Adrenal gland (tissue), 19 donors: ENCODE measurements at places on chromosomes 11 and 22.

GRCh38 chr11:121341609-121342008 lies 49.0 kb downstream of the SC5D start:
- DNase-seq = no peak

- no peak for DNase-seq
Observed at GRCh38 chr11:117061256-117061655, 37.0 kb downstream of the SIK3 start.

DNA sequence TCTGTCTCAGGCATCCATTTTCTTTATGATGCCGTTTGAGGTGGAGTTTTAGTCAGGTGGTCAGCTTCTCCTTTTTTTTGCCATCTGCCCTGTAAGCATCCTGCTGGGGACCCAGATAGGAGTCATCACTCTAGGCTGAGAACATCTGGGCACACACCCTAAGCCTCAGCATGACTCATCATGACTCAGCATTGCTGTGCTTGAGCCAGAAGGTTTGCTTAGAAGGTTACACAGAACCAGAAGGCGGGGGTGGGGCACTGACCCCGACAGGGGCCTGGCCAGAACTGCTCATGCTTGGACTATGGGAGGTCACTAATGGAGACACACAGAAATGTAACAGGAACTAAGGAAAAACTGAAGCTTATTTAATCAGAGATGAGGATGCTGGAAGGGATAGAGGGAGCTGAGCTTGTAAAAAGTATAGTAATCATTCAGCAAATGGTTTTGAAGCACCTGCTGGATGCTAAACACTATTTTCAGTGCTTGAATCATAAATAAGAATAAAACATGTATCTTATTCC lies 10.9 kb upstream of the HBE1 start:
- DNase-seq = peak; percentile 95

DNA sequence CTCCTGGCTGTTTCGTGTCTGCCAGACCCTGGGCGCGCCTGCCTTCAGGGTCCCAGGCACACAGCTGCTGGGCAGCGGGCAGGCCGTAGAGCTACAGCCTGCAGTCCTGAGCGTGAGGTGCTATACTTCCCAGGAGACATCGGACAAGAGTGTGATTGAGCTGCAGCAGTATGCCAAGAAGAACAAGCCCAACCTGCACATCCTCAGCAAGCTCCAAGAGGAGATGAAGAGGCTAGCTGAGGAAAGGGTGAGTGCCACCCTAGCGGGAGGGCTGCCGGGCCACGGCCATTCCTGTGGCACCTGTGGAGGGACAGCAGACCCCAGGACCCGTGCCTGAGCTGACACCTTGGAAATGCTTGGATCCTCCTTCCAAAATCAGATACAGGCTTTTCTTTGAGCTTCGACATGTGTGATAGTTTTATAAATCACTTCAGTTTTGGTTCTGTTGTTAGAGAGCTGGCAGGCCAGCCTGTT lies 7.1 kb upstream of the RANBP1 start:
- DNase-seq = no peak

- DNase-seq = peak; percentile 11
Observed at GRCh38 chr11:34926101-34926830, 9.8 kb downstream of the PDHX start.

DNA sequence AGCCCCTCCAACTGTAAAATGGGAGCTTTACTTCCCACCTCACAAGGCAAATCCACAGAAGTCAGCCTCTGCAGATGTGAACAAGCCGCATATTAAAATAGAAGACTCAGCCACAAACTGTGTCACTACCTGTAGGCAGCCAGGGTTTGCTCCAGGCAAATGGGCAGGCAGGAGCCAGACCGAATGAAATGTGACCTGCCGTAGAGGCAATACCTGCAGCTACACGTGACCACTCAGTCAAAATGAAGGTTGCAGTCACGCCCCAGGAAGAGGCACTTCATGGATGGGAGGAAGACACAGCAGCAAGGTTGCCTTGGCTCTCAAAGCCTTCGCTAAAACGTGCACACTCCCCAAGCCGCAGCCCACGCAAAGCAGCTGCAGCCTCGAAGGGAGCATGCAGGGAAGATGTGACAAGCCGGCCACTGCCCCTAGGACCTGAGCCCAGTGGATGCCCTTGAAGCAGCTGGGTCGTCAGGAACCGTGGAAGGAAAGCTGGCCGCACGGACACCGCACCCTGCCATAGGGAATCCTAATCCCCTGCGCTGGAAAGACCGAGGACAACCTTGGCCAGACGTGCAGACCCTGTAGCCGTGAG lies 53.1 kb downstream of the SHANK2 start:
- no peak for DNase-seq

DNA sequence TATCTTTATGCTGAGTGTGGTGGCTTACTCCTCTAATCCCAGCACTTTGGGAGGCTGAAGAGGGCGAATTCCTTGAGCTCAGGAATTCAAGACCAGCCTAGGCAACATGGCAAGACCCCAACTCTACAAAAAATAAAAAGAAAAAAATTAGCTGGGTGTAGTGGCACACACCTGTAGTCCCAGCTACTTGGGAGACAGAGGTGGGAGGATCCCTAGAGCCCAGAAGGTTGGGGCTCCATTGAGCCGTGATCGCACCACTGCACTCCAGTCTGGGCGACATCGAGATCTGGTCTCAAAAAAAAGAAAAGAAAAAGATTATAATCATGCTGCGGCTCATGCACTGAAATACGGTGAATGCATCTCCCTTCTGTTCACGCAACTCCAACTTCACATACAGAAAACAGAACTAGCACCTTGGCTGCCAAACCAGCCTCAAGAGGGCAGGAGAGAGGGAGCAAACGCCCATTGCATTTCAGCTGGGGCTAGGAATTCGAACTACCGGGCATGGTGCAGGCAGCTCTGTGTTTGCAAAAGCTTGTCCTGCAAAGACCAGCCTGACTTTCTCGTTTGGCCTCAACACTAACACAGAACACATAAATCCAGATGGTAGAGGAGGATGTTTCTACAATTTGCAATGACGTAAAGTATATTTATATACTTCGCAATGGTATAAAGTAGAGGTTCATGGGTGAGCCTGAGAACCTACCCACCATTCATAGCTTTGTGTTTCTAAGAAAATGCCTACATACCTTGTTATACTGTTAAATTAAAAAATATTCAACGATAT lies 6.3 kb upstream of the SYNGR1 start:
- peak; percentile 75 for DNase-seq

GRCh38 chr11:104907521-104908185 lies 9.4 kb upstream of the CASP12 start:
- DNase-seq = no peak

- no peak for DNase-seq
Observed at GRCh38 chr11:112159098-112160065, 4.5 kb downstream of the IL18 start.

DNA sequence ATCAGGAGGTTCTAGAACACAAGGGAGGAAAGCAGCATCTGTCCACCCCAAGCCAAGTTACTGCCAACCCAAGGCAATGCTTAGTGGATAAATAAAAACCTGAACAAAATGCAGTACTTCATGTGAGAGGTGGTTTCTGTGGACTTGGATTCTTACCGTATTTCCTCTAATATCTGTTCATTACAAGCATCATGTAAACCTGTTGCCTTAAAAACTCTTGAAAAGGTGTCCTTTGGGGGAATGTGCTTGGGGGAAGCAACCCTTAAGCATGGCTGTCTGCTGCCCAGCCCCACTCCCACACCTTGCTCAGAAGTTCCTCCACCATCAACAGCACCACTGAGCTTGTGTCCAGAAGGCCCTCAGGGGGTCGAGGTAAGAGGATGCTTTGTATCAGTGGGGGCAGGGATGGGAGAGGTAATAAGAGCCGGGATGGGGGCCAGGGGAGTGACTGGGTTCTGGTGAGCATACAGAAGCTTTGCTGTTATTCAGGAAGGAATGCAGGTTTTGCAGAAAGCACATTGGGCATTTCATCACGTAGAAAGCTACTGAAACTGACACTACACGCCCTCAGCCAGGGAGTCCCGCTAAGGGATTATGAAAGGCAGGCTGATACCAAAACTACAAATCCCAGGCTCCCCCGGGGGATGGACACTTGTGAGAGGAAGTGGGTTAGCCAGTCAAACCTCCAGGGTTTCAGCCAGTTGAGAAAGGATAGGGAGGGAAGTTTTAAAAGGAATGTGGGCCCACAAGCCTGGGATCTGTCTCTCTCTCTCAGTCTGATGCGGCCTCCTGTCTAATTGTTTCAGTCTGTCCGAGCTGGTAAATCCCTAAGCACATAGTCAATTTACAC lies 52.0 kb downstream of the KCNJ1 start:
- DNase-seq = peak; percentile 23

- peak; percentile 70 for DNase-seq
Observed at GRCh38 chr11:78000193-78000592, 5.7 kb upstream of the INTS4 start.

- DNase-seq = no peak
Observed at GRCh38 chr22:43345761-43346301, 2.7 kb upstream of the SCUBE1 start.

GRCh38 chr11:134340354-134340964 lies 8.7 kb downstream of the GLB1L2 start:
- no peak for DNase-seq

DNA sequence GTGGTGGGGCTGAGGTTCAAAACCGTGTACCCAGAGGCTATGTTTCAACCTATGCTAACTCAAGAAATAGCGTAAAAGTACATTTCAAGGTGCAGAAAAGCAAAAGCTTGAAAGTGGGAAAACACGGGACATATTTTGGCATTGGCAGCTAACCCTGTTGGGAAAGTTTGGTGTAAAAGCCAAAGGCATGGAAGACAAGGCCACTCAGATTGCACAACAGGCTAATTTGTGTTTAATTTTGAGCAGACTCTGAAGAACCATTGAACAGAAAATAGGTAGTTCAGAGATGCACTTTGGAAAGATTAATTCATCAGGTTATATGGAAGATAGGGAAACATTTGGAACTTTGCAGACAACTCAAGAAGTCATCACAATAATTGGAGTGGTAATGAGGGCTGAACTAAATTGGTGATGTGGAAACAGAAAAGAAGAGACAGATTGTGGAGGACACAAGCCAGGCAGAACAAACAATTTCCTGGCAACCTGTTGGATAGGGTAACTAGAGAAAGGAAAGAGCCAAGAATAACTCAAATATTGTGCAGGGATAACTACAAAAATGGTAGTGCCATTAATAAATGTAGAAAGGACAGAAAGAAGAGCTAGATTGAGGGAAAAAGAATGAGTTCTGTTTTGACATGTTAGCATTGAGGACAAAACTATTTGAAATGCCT lies 140.5 kb upstream of the PGR start:
- DNase-seq = no peak

- DNase-seq = no peak
Observed at GRCh38 chr11:9206496-9206895, 58.7 kb downstream of the DENND5A start.

GRCh38 chr11:134561331-134561720 lies 149.3 kb upstream of the B3GAT1 start:
- peak; percentile 4 for DNase-seq

DNA sequence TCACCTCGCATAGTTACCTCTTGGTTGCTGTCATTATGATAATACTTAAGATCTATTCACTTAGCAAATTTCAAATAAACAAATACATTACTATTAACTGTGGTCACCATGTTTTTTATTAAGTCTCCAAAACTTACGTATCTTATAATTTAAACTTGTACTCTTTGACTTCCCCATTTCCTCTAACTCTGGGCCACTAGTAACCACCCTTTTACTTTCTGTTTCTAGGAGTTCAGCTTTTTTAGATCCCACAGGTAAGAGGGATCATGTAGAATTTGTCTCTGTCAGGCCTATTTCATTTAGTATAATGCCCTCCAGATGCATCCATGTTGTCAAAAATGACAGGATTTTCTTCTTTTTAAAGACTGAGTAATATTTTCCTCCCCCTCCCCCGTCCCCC lies 212.4 kb upstream of the C11orf87 start:
- no peak for DNase-seq

GRCh38 chr22:23137905-23138561 lies 3.8 kb downstream of the RSPH14 start:
- DNase-seq = no peak

DNA sequence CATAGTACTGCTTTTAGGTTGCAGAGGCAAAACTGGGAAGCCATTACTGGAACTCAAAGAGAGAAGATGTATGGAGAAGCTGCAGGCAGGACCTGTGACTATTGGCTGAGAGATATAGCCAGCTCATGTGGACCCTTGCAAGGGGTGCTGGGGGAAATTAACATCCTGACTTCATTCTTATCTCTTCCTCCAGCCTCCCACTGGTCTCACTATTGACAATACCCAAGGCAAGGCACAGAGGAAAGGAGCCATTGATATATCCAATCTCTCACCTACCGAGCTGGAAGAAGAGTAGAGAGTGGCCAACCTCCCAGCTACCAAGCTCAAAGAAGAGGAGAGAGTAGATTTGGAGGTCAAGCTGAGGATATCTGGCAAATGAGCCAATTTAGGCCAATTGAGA lies 36.8 kb upstream of the ZBED5 start:
- no peak for DNase-seq

DNA sequence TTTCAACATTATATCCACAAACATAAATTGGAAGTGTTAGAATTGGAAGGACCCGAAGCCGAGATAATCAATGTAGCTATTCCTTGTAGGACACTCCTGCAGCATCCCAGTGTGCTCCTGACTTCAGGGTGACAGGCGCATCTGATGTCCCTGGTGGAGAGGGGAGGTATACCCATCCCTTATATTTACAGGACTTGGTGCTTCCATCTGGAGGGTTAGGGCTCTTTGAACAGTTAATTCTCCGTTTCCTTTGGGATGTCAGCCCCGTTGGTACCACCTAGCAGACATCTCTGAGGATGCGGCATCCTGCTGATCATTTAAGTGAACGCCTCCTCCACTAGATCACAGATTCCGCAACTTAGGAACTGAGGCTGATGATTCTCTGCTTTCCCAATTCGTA lies 451.3 kb downstream of the OPCML start:
- DNase-seq = no peak

- no peak for DNase-seq
Observed at GRCh38 chr11:70579316-70579955, 181.1 kb downstream of the CTTN start.

- DNase-seq = no peak
Observed at GRCh38 chr22:35531676-35532075, 9.0 kb upstream of the RASD2 start.

GRCh38 chr22:27980424-27981148 lies 61.5 kb upstream of the PITPNB start:
- DNase-seq = no peak

- peak; percentile 72 for DNase-seq
Observed at GRCh38 chr11:65426839-65427690, 4.5 kb downstream of the NEAT1 start.

DNA sequence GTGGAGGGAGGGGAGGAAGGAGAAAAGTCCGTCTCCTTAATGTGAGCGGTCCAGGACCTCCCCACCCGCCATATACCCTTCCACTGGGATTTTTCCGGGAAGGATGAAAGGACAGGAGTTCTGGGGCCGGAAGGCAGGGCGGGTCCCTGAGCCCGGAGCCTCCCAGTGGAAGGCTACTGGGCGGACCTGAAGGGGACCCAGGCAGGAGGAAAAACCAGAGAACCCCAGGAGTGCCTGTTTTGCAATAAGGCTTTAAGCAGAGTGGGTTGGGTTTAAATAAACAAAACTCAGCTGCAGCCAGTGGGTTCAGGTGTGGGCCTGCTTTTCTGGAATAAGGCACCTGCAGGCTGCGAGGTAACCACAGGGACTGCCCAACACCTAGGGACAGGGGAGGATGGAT lies 1.7 kb upstream of the CELSR1 start:
- DNase-seq = no peak
